Stimulated activated CD8-positive, alpha-beta memory T cell treated with anti-CD3 and anti-CD28 coated beads, Interleukin-12 subunit alpha, Interleukin-12 subunit beta, amount 100 ng/mL, for 1 hour (primary cell): ENCODE measurements at places on chromosomes 2 and 18.

DNA sequence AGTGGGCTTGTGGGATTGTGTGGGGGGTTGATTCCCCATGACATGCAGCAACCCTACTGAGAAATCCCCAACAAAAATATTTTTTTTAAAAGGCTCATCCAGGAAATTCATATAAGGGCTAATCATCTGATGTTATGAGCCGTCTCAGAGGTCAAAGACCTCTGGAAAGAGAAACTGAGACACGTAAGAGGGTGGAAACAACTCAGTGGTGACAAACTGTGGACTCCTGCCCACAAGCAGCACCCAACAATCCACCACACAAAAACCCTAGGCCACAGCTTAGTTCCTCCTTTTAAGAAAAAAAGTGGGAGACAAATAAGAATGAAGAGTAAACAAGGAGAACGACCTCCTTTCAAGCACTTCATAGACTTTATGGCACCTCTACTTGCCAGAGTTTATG, 1096.1 kb upstream of the NRXN1 start:
- DNase-seq = no peak

DNA sequence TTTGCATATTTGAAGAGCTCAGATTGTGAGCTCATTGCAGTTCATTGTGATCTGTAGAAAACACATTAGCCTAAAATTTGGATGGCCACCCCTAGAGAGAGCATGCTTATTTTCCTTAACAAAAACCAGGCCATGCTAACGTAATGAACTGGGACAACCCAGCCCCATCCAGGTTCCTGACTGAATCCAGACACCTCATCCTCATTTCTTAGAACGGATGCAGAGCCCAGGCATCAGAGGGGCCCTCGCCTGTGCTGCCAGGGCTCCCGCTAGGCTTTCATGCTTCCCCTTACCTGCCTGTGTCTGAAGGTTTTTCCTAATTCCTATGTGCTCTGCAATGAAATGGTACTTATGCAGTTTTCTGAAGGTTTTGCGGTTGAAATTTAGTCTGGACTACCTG, 171.1 kb downstream of the CCDC102B start:
- DNase-seq = no peak

- DNase-seq = no peak
These were observed 69.1 kb downstream of the LRP1B start for GRCh38 chr2:142061733-142062132.

DNA sequence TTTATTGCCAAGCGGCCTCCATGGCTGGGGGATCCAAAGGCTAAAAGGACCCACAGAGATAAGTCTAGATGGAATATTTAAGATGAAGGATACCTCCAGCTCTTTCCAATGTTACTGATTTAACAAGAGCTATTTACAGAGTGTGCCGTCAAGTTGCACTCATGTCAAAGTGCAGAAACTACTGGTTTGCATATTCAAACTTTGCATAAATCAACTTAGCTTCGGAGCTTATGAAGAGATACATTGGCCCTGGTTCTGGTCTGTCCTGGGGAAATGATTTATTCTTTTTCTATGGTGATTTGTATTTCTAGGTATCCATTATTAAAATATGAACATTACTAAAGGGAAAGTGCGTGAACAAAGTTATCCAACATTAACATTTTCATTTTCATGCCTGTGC, 14.4 kb upstream of the MYO5B start:
- no peak for DNase-seq

DNA sequence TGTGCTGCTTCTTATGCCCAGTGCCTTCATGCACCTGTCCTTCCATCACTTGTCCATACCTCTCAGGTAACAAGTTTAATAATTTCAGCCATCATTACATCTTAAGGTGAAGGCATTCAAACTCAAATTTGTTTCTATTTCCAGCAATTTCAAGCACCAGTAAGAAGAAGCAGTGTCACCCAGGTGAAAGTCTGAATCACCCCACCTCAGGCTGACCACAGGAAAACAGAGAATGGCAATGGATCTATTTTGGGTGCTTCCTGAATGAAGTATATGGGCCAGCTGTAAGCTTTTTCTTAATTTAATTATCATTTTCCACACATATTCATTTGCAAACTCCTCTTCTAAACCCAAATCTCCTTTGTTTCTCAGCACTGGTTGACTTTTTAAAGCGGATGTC, 372.7 kb upstream of the SOX11 start:
- no peak for DNase-seq

DNA sequence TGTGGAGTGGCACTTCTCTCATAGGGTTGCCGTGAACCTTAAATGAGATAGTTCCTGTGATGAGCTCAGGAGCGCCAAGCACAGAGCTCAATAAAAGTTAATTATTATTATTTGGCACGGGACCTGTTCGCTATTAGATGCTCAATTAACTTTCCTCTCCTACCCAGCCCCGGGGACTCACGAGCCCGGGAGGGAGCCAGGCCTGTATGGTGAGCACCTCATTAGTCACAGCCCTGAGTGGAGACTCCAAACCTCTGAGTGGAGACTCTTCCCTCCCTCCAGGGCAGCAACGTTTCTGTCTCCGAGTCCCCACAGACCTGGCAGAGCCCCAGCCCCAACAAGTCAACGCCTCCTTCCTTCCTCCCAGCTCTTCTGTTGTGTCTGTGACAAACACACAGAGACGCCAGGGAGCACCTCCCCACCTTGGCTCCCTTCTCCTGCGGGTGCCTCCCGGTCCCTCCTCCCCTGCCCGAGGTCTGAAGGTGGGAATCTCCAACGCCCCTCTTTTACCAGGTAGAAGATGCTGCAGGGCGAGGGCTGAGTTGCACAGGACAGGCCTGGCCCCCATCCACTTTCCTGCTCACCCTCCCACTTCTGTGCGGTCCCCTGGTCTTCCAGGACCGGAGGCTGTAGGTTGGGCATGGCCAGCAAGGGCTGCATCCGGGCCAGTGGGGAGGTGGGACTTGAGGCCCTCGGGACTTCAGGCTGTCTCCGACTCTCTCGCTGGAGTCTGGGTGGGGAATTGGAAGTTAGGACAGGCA, 52.7 kb upstream of the ODC1 start:
- no peak for DNase-seq

DNA sequence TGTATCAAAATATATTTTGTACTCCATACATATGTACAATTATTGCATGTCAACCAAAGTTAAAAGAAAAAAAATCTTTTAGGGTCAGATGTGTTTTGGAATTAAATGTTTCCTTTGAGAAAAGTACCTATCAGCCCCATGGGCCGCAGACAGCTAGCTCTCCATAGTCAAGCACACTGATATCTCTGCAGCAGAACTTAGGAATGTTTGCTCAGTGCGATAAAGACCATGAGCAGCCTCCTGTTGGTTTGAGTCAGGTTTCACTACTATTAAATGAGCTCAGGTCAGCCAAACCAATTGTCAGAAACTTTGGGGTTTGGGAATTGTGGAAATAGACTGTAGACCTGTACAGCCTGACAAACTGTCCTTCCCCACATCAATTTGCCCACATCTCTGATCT, 33.7 kb downstream of the LCT start:
- DNase-seq = no peak

- DNase-seq = no peak
These were observed 42.1 kb upstream of the DNMT3A start for GRCh38 chr2:25383806-25384205.

GRCh38 chr2:174052584-174052976, 87.4 kb upstream of the SP3 start:
- DNase-seq = no peak

DNA sequence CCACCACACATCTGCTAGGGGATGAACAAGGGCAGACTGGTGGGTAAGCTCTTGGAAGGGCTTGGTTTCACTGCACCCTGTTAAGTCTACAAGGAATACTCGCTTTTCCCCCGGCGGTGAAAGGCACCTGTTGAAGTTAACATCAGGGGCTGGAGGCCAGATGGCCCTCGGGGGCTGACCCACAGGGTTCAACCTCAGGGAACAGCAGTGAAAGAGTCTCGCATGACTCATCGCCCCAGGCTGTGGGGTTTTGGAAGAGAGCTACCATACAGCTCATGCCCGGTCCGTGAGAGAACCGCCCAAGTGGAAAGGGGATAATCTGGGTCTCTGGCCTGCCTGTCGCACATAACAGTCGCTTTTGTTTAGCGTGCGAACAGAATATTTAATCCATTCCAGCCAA, 748.0 kb downstream of the DPP10 start:
- no peak for DNase-seq

- no peak for DNase-seq
These were observed 6.7 kb downstream of the TMBIM1 start for GRCh38 chr2:218285604-218286003.

DNA sequence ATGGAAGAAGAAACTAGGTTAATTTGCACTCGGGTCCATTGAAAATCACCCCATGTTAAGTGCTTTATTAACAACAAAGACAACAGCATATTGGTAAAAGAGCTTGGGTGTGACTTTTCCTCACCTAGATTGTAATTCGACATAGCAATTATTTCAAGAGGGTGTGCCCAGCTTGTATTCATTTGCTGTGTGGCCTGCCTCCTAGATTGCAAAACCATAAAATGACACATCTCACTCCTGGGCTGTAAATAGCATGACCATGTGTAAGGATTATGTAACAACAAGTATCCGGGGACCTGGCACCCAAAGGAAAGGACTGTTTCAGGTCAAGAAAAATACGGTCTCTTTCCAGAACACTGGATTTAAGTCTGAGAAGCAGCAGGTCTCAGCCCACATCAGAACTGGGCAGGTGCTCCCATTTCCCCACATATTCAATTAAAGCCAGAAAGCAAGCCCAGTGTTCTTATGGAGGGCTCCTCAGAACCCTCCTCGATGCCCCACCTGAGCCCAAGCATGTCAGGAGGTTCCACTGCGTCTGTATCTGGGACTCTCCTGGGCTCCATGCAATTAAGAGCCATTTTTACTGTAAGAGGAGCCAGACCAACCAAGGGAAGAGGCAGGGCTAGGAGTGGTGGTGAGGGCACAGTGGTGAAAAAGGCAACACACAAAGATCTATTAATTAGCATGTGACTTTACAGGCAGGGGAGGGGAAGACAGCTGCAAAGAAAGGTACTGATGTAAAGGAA, 39.2 kb downstream of the MREG start:
- DNase-seq = no peak

- no peak for DNase-seq
These were observed 111.8 kb downstream of the CELF4 start for GRCh38 chr18:37453752-37454151.

DNA sequence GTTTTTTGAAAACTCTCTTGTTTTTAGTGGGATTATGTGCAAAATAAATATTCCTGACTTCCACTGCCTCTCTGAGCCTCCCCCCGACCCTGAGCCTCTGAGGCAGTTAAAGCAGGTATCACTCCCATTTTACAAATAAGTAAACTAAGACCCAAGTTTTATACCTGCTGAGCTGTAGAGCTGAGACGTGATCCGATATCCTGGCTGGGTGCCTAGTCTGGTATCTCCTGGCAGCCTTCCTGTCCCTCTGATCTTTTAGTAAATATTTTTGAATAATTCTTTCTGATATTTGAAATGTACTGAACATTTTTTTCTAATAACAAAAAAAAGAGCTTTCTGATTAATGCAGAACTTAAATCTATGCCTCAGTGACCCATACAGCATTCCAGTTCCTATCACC, 108.3 kb upstream of the NOSTRIN start:
- DNase-seq = no peak

DNA sequence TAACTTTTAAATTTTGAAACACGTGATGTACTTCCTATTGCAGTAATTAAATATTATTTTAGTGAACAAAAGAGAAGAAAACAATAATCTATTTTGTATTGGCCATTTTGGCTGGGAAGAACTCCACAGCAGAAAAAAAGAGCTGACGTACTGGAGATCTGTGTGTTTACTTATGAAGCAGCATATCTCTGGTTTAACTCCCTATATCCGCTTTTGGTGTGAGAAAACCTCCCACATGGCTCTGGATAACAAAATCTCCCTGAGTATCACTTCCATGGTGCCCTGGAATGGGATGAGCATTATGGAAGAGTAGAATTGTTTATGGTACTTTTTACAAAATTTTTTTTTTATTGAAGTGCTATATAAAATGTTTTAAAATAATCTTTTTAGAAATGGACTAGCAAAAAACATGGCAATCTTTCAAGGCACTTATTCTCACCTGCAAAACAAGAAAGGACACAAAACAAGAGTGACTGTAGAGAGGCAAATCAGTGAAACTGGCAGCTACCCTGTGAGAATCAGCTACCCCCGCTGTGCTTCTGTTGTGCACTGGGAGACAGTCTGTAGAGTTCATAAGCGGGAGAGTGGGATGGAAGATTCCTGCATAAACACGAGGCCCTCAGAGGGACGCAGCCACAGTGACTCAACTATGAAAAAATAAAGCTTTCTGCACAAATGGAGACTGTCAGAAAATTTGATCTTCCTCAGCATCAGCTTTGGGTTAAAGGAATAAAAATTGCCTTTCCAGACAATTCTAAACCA, 762.2 kb upstream of the HS6ST1 start:
- no peak for DNase-seq

DNA sequence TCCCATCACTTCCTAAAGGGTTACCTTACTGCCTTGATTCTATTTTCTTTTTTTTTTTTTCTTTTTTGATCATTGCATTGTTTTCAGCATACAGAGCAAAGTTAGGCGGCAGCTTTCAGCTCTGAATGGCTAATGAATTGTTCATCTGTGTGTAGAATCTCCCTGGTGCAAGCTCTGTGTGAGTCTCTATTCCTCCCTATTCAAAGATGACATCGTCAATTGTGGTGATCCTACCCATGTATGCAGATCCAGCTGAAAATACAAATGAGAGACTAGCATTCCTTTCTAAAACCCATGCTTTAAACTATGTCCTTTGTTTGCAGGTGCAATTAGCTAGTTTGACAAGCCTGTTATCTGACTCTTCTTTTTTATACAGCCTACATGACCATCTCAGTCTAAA, 539.0 kb downstream of the ARHGAP15 start:
- no peak for DNase-seq

- no peak for DNase-seq
These were observed 39.8 kb upstream of the PXDN start for GRCh38 chr2:1784087-1784486.

DNA sequence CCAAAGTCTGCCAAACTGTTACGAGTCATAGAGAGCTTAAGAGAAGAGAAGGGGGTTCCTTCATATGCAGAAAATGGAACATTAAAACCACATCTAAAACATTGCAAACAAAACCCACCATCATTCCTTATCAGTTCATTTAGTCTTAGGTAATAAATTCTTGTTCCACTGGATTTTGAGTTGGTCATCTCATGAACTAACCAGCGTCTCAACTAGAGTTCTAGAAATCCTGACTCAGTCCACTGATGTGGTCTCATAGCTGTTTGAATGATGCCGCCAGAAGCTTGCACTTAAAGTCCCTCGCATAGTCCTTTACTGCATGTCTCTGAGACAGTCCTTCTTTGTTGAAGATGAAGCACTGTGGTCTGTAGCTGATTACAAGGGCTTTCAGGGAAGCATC, 15.0 kb upstream of the CAB39 start:
- no peak for DNase-seq
